ENCODE measurements at places on chromosomes 6 and 20. TPM values are rescaled to one million over a fixed set of nuclear protein-coding genes. Genes with fewer than 3 reads are reported as not detected.

GRCh38 chr20:32885185-32885584 lies 26.5 kb downstream of the EFCAB8 start:
- H3K36me3 ChIP-seq, result no peaks in the 10 kb centered on the region
- H3K27ac ChIP-seq, result no peak overlapping the region
- H3K27me3 ChIP-seq, result no peaks in the 10 kb centered on the region
- no peaks in the 10 kb centered on the region for H3K4me1 ChIP-seq

GRCh38 chr6:70956191-70956450 lies 739 bp downstream of the B3GAT2 start:
- peaks cover 21% of the 10 kb centered on the region for H3K4me1 ChIP-seq
- H3K36me3 ChIP-seq, result no peaks in the 10 kb centered on the region
- no peak overlapping the region for H3K27ac ChIP-seq
- H3K4me3 ChIP-seq, result peak overlapping the region; percentile 61
- no peak for DNase-seq

The CNR1 gene
- 0.42 TPM for total RNA-seq

GRCh38 chr6:1739220-1739619 lies 129.5 kb downstream of the FOXC1 start:
- no peaks in the 10 kb centered on the region for H3K27me3 ChIP-seq
- H3K4me3 ChIP-seq, result no peak overlapping the region
- H3K36me3 ChIP-seq, result no peaks in the 10 kb centered on the region

- H3K36me3 ChIP-seq, result no peaks in the 10 kb centered on the region
- H3K27ac ChIP-seq, result peak overlapping the region; percentile 0
- DNase-seq, result no peak
- peaks cover 23% of the 10 kb centered on the region for H3K4me1 ChIP-seq
- H3K4me3 ChIP-seq, result no peak overlapping the region
Observed at GRCh38 chr20:47508278-47508677, 6.6 kb downstream of the NCOA3 start.

GRCh38 chr6:3910106-3910663 lies 61.0 kb downstream of the FAM50B start:
- H3K36me3 ChIP-seq, result no peaks in the 10 kb centered on the region
- H3K27me3 ChIP-seq, result no peaks in the 10 kb centered on the region
- no peak overlapping the region for H3K27ac ChIP-seq
- no peak overlapping the region for H3K4me3 ChIP-seq

GRCh38 chr20:21048841-21049273 lies 57.3 kb downstream of the LINC00237 start:
- DNase-seq, result no peak
- H3K36me3 ChIP-seq, result no peaks in the 10 kb centered on the region
- no peaks in the 10 kb centered on the region for H3K4me1 ChIP-seq

DNA sequence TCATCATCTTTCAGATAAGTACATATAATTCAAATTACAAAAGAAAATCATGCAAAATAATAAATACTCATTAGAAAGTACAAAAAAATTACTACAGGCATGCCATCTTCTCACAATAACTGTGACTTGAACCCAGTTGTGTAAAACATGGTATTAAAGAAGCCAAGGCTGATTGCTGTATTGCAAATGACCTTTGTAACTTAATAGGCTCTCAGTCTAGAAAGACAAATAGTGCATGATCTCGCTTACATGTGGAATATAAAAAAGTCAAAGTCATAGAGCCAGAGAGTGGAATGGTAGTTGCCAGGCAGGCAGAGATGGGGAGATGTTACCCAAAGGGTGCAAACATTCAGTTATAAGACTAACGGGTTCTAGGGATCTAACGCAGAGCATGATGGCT lies 626.1 kb downstream of the COL12A1 start:
- H3K27ac ChIP-seq, result no peak overlapping the region
- no peaks in the 10 kb centered on the region for H3K36me3 ChIP-seq
- no peak for DNase-seq

GRCh38 chr20:51791626-51792025 lies 10.7 kb downstream of the SALL4 start:
- H3K4me3 ChIP-seq, result no peak overlapping the region
- H3K36me3 ChIP-seq, result no peaks in the 10 kb centered on the region
- DNase-seq, result no peak
- H3K27me3 ChIP-seq, result peaks cover 46% of the 10 kb centered on the region

- no peaks in the 10 kb centered on the region for H3K27me3 ChIP-seq
- no peaks in the 10 kb centered on the region for H3K4me1 ChIP-seq
- DNase-seq, result no peak
Observed at GRCh38 chr20:4401601-4402000, 320.1 kb upstream of the PRND start.

GRCh38 chr20:63704749-63705117 lies 3.0 kb downstream of the ARFRP1 start:
- no peak overlapping the region for H3K27ac ChIP-seq
- H3K27me3 ChIP-seq, result no peaks in the 10 kb centered on the region
- H3K36me3 ChIP-seq, result peaks cover 8% of the 10 kb centered on the region
- H3K4me3 ChIP-seq, result no peak overlapping the region
